Stimulated activated CD8-positive, alpha-beta memory T cell treated with anti-CD3 and anti-CD28 coated beads, Interleukin-2, amount 100 ng/mL, for 1 hour (primary cell): ENCODE measurements at places on chromosomes 5 and 9.

DNA sequence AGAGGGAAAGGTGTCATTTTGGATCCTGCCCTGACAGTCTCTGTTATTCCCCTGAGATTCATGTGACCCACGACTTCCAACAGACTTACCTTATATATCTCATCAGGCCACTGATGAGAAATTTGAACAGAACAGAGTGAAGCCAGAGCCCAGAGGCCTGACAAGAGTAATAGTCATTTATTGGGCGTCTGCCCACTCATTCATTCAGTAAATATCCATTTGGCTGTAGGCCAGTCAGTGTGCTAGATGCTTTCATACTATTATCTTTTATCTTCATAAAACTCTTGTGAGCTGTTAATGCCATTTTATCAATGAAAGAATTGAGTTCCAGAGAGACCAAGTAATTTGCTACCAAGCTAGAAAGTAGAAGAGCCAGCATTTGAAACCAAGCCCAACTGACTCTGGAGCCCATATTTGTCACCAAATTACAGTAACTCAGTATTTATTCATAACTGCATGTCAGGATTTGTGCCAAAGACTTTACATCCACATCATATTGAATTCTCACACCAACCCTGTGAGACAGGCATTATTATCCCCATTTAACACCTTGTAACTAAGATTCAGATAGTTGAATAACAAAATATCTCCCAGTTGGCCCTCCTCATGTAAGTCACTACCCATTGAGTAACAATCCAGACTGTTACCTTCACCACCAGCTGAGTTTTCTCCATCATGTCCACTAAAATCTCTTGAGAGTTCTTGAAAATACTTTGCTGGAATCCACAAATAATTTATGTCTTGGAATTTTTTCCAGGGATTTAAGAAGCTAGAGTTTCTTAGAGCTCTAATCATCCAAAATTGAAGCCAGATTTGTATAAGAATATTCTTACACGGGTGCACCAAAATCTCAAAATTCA is 2.5 kb downstream of the PTPDC1 start:
- no peak for DNase-seq

DNA sequence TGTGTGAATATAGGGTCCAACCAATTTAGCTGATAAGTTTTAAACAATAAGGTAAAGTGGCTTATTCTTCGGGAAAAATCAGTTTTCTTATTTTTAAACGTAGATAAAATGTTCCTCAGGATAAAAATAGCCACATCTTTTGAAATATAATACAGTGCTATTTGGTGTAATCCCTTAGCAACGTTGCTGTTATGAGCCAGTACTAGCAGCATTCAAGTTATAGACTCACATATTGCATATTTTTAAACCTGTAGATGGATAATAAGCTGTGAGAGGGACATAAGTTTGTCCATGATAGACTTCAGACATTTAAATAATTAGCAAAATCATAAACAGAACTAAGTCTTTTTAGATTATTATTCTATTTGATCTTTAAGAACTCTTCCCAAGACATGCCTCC is 6.3 kb downstream of the PDE4D start:
- no peak for DNase-seq

GRCh38 chr9:82526577-82526976 is 536.4 kb downstream of the RASEF start:
- no peak for DNase-seq

DNA sequence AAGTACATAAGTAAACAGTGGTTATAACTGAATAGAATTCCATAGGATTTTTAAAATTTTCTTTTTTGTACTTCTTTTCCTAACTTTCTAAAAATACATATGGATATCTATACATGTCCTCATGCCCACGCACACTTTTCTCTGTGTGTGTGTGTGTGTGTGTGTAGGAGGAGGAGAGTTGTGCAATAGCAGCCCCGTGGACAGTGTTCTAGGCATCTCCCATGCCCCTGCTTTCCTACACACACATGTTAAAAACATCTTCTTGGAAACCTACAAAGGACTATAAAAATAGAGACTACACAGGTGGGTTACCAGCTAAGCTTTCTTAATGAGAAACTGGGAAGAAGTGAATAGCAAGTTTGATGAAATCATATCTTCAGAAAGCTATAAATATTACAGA is 19.8 kb upstream of the HEXB start:
- no peak for DNase-seq

DNA sequence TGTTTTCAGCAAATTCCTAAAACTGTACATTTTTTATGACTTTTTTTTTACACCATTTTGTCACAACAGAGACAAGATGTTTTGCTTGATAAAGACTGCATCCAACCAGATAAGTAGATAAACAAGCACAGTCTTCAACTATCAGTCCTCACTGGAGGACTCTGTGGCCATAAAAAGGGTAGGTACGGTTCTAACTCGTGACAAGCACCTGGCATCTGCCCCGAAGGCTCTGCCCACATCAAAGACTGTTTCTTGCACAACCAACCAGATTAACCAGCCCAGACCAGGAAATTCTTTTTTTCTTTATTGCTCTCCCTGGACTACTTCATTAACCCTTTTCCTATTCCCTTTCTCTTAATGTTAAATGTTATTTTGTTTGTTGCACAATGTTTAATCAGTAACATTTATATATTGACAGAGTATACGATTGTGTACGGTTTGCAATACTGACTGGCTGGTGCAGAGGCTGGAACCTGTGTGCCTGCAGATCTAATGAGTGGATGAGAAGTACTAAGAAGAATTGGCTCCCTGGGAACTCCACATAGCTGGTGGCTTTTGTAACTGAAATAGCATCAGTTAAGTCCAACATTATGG is 74.1 kb downstream of the SERINC5 start:
- DNase-seq = no peak

DNA sequence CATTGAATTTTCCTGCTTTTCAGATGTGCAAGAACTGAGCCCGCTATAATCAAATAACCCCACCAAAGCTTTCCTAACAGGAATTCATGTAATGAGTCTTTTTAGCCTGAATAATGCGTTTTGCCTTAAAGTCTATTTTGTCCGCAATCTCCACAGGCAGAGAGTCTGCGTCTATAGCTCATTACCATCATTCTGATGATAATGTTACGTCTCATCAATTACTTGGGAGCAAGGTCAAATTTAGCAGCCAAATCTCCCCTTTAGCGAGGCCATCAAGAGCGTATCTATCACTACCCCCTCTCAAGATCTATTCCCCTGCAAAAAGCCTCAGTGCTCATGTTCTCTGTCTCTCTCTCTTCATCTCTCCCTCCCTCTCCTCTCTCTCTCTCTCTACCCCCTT is 416.1 kb downstream of the ZSWIM6 start:
- no peak for DNase-seq

- no peak for DNase-seq
These were observed 146.9 kb downstream of the GOLPH3 start for GRCh38 chr5:32027093-32027716.

GRCh38 chr5:127585661-127586060 is 63.2 kb upstream of the CTXN3 start:
- DNase-seq = no peak

- DNase-seq = no peak
These were observed 22.8 kb upstream of the FOXB2 start for GRCh38 chr9:76996700-76997099.

DNA sequence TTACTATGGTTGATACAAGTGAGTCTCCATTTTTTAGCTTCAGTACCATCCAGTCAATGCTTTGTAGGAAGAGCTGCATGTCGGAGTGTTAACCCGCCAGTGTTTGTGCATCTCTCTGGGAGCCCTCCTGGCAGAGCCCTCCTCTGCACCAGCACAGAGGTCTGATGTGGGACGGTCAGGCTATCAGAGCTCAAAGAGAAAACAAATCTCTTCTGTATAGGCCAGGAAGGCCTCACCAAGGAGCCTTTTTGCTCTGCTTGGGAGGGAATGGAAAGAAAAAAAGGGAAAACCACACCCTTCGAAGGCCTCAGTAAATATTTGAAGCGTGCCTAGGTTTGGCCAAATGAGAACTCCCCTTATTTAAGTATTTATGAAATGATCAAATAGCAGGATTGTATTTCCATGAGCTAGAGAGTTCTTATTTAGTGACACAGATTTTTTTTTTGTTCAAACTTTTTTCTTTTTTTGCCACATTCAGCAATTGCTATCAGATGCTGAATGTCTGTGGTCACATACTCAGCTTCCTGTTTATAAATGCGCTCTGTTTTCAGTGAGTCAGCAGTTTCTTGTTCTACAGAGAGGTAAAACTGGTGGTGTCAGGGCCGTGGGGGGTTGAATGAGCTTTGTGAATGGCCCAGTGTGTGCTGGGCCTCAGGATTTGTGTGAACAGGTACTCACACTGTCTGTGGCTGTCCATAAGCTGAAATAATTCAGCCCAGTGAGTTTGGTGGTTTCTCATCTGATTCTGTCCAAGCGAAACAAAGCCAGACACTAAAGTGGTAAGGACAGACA is 226.6 kb downstream of the SNX18 start:
- no peak for DNase-seq

DNA sequence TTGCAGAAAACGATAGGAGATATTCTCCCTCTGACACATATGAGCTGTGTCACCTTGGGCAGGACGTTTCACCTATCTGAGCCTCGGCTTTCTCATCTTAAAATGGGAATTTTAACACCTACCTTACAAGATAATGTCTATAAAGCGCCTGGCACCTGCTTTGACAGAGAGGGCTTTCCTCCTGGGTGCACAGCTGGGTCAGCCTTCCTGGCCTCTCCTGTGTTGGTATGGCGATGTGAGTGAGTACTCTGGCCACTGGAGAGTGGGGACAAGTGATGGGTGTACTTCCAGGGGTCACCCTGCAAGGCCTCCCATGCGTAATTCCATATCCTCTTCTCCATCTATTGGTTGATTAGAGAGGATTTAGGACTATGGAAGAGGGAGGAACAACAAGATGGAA is 113.1 kb upstream of the SMIM23 start:
- no peak for DNase-seq

DNA sequence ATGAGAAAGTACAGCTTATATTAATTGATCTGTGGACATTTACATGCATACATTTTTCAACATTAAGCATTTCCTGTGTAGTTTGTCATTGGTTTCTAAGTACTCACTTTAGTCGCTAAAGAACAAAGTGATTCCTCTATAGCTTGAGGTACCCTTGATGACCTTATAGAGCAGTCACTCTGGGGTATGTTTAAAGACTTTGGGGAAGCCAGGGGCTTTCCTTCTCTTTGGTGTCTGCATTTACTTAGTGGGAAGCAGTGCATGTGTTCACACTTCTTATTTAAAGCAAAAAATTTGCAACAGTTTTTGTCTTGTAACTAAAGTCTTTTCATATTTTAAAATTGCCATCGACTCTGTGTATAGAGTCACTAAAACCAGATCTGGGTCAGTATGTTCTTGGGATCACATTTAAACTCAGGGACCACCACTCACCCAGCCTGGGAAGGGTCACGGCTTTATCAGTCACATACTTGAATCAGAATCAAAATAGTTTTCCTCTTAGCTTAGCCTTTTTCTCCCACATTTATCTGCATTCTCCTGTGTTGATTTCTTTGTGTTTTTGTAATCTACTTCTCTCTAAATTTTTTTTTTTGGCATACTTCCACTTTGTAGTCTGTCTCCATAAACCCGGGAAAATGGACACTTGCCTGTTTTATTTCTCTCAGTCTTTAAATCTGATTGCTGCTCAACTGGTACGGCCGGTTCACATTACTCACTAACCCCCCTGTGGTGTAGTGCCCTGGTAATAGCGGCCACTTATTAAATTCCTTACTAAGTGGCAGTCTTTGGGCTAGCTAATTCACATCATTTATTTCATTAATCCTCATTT is 143.9 kb upstream of the FBN2 start:
- DNase-seq = no peak

DNA sequence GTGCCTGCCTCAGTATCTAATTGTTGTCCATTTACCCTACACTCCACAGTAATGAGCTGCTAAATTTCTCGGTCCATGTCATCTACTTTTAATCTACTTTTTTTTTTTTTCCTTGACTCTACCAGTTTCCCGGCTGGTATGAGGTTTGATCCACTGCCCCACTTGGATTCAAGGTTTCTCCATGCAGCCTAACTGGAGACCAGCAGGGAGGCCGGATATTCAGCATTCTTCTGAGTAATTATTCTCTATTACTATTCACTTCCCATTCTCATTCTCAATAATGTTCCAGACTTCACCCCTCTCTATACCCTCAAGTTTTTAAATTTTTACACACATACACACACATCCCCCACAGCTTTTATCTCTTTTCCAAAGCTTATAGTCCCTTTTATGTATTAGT is 51.0 kb upstream of the SUSD1 start:
- no peak for DNase-seq

DNA sequence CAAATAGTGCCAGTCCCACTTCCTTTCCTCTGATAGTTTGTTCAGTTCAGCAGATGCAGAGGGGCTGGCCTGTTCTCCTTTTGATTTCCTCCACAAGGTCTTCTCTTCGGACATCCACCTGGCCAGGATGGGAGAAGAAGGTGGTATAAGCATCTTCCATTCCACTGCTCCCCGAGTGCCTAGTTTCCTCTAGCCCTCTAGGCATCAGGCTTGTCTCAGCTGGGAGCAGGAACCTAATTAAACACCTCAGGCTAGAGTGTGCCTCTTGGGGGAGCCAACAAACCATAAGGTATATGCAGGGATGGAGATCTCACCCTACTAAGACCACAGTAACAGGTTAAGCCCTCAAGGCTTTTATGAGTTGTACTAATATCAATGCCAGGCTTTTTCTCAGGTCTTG is 835 bp upstream of the DND1 start:
- no peak for DNase-seq

GRCh38 chr9:118959366-118959765 is 409.9 kb downstream of the BRINP1 start:
- DNase-seq = no peak

GRCh38 chr5:150062216-150062922 is 24.0 kb downstream of the CSF1R start:
- DNase-seq = no peak

DNA sequence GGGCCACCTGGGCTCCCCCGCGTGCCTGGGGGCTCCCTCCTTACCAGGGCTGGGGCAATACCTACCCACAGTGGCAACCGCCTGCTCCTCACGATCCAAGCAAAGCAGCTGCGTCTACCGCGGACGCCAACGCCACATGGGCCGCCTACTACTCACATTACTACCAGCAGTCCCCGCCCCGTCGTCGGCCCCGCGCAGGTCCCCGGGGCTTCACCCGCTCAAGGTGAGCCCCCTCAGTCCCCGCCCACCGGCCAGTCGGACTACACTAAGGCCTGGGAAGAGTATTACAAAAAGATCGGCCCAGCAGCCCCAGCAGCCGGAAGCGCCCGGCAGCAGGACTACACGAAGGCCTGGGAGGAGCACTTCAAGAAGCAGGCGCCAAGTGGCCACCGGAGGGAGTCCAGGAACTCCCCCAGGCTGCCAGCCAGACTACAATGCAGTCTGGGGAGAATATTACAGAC is 106.0 kb upstream of the MTAP start:
- DNase-seq = no peak
